ENCODE measurements at places on chromosomes 16 and 17. TPM values are rescaled to one million over a fixed set of nuclear protein-coding genes. Genes with fewer than 3 reads are reported as not detected.

DNA sequence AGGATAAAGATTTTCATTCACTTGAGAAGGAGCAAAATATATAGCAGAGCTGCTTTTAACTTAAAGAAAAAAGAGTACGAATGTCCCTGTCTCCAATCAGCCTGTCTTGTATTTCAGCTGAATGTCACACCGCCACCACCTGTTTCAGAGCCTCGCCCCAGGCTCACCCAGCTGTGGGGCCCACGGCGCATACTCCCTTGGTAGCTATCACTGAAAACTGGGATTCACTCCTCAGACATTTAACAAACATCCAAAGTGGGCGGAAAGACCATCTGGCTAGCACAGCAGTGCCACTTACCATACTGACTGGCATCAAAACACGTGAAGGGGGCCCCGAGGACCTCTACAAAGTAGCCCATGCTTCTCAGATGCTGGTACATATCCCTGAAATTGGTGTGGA is 25.4 kb upstream of the SLC38A8 start:
- no peak overlapping the region for H3K4me3 ChIP-seq
- DNase-seq, result no peak
- H3K27ac ChIP-seq, result no peak overlapping the region

Gene MRPL27
- 30.0 TPM for total RNA-seq

- DNase-seq, result no peak
- peaks cover 97% of the 10 kb centered on the region for H3K4me1 ChIP-seq
- H3K36me3 ChIP-seq, result no peaks in the 10 kb centered on the region
- H3K4me3 ChIP-seq, result no peak overlapping the region
- peak overlapping the region; percentile 45 for H3K27ac ChIP-seq
Observed at GRCh38 chr16:89410322-89410721, 80.0 kb downstream of the ANKRD11 start.

DNA sequence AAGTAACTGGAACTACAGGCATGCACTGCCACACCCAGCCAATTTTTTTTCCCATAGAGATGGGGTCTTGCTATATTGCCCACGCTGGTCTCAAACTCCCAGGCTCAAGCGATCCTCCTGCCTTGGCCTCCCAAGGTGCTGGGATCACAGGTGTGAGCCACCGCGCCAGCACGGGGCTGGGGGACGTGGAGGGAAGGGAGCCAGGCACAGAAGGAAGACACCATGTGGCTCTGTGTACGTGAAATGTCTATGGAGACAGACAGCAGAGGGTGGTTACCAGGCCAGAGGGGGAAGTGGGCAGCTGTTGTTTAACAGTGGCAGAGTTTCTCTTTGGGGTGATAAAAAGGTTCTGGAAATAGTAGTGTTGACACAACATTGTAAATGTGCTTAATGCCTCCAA is 4.6 kb upstream of the PIEZO1 start:
- DNase-seq, result no peak
- H3K27ac ChIP-seq, result no peak overlapping the region
- no peaks in the 10 kb centered on the region for H3K36me3 ChIP-seq
- H3K4me1 ChIP-seq, result peaks cover 53% of the 10 kb centered on the region

DNA sequence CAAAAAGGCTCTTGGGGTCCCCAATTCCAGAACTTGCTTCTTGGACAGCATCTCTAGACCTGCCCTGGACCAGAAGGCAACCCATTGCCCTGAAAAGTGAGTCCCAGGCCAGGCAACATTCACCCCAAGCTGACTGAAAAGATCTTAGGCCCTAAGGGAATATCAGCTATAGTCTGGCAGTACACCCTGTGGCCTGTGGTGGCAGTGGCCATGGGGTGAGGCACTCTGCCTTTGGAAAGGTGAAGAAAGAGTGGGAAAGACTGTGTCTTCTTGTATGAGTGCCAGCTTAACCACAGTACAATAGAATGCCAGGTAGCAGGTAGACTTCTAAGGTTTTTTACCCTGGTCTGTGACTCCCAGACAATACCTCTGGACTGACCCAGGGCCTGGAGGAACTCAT is 564.5 kb downstream of the CDH8 start:
- H3K4me3 ChIP-seq, result no peak overlapping the region
- DNase-seq, result no peak
- no peak overlapping the region for H3K27ac ChIP-seq
- no peaks in the 10 kb centered on the region for H3K36me3 ChIP-seq

Gene TIMP2
- 6.0 TPM for total RNA-seq

- H3K27me3 ChIP-seq, result no peaks in the 10 kb centered on the region
- H3K4me3 ChIP-seq, result no peak overlapping the region
- H3K4me1 ChIP-seq, result no peaks in the 10 kb centered on the region
Observed at GRCh38 chr16:16108759-16109158, 114.5 kb downstream of the ABCC6 start.

- no peaks in the 10 kb centered on the region for H3K27me3 ChIP-seq
- H3K4me1 ChIP-seq, result peaks cover 6% of the 10 kb centered on the region
- H3K27ac ChIP-seq, result no peak overlapping the region
- H3K4me3 ChIP-seq, result no peak overlapping the region
- DNase-seq, result no peak
- no peaks in the 10 kb centered on the region for H3K36me3 ChIP-seq
Observed at GRCh38 chr17:8806253-8806925, 7.2 kb upstream of the MFSD6L start.

DNA sequence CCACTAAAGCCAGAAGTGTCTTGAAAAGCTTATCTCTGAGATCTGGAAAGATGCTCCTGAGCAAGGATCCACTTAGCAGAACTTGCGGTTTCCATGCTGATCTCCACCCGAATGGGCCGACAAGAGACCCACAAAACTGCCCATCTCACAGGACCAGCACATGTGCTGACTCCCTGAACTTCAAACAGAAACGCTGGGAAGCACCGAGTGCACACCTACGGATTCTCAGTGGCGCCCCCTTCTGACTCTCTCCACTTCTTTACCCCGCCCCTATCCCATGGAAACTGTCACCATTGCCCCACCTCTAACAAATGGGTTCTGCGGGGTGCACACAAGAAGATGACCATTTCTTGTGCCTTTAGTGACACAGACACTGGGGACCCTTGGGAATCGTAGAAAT is 21.4 kb downstream of the CDRT4 start:
- no peaks in the 10 kb centered on the region for H3K27me3 ChIP-seq
- H3K4me1 ChIP-seq, result peaks cover 9% of the 10 kb centered on the region
- no peak for DNase-seq
- no peaks in the 10 kb centered on the region for H3K36me3 ChIP-seq
- no peak overlapping the region for H3K27ac ChIP-seq

DNA sequence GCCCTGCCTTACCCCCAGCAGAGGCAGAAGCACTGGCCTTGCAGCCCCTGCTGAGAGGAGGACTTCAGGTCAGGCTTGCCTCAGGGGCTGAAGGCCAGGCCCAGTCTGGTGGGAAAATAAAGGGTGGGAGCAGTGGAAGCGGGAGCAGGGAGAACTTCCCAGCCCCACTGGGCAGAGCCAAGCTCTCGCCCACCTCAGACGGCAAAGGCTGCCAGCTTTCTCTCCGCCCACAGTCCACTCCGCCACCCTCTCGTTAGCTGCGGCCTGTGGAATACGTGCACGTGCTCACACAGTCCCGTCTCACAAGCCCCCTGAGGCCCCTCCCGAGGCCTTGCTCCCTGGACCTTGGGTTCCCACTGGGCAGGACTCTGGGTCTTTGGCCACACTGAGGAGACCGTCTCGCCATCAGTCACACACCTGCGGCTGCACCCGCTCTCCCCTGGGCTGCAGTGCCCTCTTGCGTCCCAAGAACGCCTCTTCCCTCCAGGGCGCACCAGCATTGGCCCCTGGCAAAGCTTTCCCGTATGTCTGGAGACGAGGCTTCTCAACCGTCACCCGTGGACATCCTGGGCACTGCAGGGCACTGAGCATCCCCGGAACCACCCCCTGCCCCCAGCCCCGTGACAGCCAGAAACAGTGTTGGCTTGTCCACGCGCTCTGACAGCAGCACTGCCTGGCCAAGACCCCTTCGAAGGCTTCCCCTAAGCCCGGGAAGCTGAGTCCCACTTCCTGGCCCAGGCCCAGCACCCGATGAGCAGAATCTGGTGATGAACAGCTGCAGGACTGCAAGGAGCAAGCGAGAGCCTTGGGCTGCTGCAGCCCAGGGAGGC is 8.3 kb downstream of the MRPL28 start:
- DNase-seq, result peak; percentile 70
- H3K27me3 ChIP-seq, result no peaks in the 10 kb centered on the region
- H3K27ac ChIP-seq, result no peak overlapping the region
- peaks cover 5% of the 10 kb centered on the region for H3K36me3 ChIP-seq
- no peak overlapping the region for H3K4me3 ChIP-seq
- peaks cover 8% of the 10 kb centered on the region for H3K4me1 ChIP-seq

DNA sequence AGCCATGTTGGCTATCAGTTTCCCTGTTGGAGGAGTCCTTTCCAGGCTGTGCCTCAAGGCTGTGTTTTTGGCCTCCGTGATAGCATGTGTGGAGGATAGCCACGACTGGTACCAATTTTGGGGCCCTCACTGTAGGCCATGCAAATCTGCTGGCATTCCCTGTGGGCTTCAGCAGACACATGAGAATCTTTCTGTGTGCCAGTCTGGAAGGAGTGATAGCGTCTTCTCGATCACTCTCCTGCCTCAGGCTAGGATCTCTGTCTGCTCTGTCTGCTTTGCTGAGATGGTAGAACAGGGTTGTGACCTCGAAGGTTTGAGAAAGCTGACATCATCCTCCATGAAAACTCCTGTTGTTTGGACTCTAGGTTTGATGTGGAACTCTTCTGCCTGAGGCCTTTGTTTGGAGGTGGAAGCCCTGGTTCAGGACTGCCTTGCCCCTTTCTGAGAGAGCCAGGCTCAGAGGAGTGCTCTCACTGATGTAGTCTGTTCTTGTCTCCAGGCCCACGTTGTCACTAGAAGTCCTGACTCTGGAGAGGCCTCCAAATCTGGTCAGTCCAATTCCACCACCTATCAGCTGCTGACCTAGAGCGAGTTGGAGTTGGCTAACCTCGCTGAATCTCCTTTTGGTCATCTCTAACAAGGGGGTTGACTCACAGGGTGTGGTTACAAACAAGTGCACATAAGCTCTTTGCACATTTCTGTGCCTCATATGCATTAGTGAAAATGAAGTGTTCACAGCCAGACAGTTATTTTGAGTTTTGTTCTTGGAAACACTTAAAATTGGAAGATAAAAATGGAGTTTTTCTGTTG is 12.1 kb upstream of the EDC4 start:
- H3K27ac ChIP-seq, result no peak overlapping the region
- H3K36me3 ChIP-seq, result peaks cover 14% of the 10 kb centered on the region
- no peak overlapping the region for H3K4me3 ChIP-seq
- no peaks in the 10 kb centered on the region for H3K27me3 ChIP-seq

GRCh38 chr16:51408357-51408756 is 257.3 kb upstream of the SALL1 start:
- H3K4me1 ChIP-seq, result no peaks in the 10 kb centered on the region
- H3K27ac ChIP-seq, result no peak overlapping the region
- H3K36me3 ChIP-seq, result no peaks in the 10 kb centered on the region
- no peak for DNase-seq

DNA sequence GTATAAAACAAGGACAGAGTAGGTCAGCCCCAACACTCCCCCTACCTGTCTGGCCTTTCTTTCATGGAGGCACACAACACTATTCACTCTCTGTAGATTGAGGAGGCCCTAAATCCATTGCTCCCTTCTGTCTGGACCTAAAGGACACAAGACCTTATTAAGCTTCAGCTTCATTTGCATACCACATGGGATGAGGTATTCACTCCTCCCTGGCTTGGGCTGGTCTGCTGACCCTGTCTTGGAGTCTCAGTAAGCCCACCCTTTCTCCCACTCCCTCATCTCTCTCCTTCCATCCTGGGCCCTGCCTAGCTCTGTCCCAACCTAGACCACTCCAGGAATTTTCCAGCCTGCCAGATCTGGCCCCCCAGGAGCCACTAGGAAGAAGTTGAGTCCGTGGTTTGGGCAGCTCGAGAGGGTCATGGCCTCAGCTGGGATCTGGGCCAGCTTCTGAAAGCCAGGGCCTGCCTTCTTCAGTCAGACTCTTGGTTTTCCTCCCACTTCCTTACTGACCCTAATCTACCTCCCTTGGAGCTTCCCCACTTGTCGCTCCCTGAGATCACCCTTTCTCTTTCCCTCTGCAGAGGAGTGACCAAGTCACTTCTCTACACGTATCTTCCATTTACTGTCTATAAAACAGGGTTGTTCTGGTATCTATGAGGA is 6.5 kb upstream of the LLGL1 start:
- DNase-seq, result no peak
- H3K4me1 ChIP-seq, result no peaks in the 10 kb centered on the region
- H3K4me3 ChIP-seq, result no peak overlapping the region
- H3K27me3 ChIP-seq, result no peaks in the 10 kb centered on the region
- H3K27ac ChIP-seq, result no peak overlapping the region

GRCh38 chr17:1197781-1198490 is 18.2 kb upstream of the ABR start:
- no peak overlapping the region for H3K27ac ChIP-seq
- no peaks in the 10 kb centered on the region for H3K36me3 ChIP-seq
- H3K27me3 ChIP-seq, result no peaks in the 10 kb centered on the region
- H3K4me3 ChIP-seq, result no peak overlapping the region
- H3K4me1 ChIP-seq, result peaks cover 58% of the 10 kb centered on the region

DNA sequence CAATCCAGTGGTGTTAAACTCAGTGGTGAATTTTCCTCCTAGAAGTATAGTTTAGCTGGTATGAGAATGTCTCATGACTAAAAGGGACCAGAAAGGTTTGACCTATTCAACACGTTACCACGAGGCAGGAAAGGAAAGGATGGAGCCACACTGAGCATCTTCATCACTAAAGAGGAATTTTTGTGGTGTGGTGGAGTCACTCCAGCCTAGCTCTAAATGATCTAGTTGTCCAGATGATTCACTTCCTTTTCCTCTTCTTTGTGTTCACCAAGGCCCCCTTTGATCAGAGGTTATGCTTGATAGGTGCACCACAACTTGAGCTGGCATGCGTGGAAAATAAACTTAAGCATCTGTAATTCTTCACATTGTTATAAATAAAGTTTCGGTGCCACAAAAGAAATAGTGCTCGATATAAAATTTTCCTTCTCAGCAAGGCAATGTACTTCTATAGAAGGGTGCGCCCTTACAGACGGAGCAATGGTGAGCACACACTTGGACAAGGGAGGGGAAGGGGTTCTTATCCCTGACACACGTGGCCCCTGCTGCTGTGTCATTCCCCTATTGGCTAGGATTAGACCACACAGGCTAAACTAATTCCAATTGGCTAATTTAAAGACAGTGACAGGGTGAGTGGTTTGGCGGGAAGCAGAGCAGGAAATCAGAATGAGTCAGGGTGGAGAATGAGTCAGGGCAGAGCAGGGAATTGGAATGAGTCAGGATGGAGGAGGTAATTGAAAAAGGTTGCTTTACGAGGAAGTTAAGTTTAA is 254.6 kb downstream of the HS3ST3A1 start:
- H3K36me3 ChIP-seq, result no peaks in the 10 kb centered on the region
- no peak overlapping the region for H3K4me3 ChIP-seq
- no peak for DNase-seq

Data from CD4-positive, alpha-beta memory T cell (primary cell).